ENCODE measurements at places on chromosomes 16 and 17.

- no peak for DNase-seq
Observed at GRCh38 chr16:11160676-11161115, 95.3 kb downstream of the SOCS1 start.

GRCh38 chr16:28081391-28081968, 18.0 kb upstream of the GSG1L start:
- no peak for DNase-seq

- DNase-seq, result no peak
Observed at GRCh38 chr17:80614332-80615047, 69.9 kb downstream of the RPTOR start.

- DNase-seq, result no peak
Observed at GRCh38 chr17:38861399-38861843, 7.9 kb upstream of the RPL23 start.

DNA sequence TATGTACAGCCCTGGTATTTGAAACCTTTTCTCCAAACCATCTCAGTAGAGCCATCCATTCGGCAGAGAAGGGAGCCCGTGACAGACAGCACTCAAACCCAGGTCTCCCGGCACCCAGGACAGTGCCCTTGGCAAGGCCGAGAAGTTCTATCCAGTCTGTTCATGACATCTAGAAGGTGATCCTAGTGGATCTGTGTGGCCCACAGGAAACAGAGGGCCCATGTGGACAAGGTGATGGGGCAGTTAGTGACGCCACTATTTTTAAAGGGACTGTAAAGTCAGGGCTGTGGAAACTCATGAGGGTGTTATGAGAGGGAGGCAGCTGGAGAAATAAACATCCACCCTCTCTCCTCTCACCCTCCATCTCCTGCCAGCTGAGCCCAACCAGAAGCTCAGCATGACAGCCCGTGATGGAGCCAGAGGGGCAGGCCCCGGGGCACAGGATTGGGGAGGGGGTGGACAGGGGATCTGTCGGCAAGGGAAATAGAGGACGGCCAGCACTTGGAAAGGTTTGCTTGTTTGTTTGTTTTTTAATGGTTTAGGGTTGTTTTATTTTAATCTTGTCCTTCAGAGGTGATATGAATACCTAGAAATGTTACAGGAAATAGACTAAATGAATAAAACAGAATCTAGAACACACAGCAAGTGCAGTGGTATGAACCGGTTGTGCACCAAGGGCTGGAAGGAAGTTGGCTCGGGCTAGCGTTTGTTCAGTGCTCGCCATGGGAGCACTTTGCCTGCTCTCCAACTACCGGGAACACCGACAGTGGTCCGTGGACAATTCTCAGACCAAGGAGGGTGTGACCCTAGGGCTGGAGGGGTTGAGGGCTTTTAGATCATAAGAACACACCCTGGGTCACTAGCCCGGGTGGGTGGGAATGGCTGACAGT, 17.1 kb downstream of the MYLK3 start:
- DNase-seq, result no peak

- DNase-seq, result peak; percentile 53
Observed at GRCh38 chr16:46911038-46911437, 26.9 kb downstream of the GPT2 start.

- DNase-seq, result no peak
Observed at GRCh38 chr16:79593074-79593531, 7.4 kb downstream of the MAF start.

DNA sequence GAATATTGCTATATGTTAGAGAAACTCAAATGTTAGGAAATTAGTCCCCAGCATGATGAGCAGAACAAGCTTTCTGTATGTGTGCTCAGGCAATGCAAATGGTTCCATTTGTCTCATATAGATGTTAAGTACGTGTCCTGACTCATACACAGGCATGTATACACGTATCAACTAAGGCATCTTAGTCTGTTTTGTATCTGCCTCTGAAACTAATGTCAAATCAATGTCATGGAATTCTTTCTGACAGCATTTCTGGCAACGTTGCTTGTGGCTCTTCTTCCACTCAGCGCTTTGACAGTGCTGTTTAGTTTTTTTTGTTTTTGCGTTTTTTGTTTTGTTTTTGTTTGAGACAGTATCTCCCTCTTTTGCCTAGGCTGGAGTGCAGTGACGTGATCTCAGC, 111.9 kb downstream of the CNTNAP4 start:
- DNase-seq, result no peak

- no peak for DNase-seq
Observed at GRCh38 chr17:8227238-8227581, 16.8 kb upstream of the AURKB start.

- DNase-seq, result no peak
Observed at GRCh38 chr16:20611975-20612481, 35.9 kb upstream of the ACSM2B start.

DNA sequence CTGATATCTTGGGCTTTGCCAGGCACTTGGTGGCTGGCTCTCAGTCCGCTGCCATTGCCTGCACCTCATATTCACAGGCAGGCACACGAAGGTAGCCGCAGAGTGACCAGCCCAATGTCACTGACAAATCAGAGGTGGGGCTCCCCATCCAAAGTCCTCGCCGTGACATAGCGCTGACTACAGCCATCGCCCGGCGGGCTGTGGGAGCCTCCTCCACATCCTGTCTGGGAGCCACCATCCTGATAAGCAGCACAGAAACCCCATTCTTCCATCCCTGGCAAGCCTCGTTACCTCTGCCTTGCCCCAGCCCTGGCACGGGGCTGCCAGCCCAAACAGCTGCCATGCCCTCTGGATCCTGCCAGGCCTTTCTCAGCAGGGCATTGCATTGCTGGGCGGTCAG, 437.8 kb downstream of the SLC39A11 start:
- no peak for DNase-seq

GRCh38 chr17:60165223-60165622, 15.4 kb downstream of the CA4 start:
- no peak for DNase-seq

- no peak for DNase-seq
Observed at GRCh38 chr17:70558821-70559220, 389.5 kb downstream of the KCNJ2 start.

DNA sequence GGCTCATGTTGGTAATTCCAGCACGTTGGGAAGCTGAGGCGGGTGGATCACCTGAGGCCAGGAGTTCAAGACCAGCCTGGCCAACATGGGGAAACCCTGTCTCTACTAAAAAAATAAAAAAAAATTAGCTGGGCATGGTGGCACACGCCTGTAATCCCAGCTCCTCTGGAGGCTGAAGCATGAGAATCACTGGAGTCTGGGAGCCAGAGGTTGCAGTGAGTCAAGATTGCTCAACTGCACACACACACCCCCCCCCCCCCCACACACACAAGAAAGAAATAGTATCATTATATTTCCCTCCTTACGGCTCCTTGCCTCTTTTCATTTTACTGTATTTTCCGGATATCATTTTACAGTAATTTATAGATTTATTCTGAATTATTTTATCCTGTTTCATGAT, 963.1 kb upstream of the GOT2 start:
- DNase-seq, result no peak

GRCh38 chr16:81686391-81687130, 92.5 kb upstream of the PLCG2 start:
- DNase-seq, result no peak

DNA sequence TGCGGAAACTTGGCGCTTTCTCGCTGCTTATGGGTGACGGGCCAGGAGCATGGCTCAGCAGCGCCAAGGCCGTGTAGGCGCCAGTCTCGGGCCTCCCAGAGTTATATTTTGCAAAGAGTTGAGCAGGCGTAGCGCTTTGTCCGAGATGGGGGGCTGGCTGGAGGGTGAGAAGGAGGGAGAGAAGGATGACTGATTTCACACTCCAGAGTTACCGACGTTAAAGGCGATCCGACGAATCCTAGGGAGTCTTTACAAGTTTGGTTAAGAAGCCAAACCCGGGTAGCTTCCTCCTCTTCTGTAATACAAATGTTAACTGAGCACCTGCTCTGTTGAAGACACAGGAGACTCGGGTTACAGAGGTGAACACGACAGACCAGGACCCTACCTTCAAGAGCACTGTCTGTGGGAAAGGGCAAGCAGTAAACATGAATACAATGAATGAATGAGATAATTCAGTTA, 782 bp downstream of the POLR2A start:
- DNase-seq, result no peak

GRCh38 chr17:19301274-19301951, 61.1 kb downstream of the B9D1 start:
- DNase-seq, result no peak

GRCh38 chr16:7839568-7839967, 506.9 kb downstream of the RBFOX1 start:
- DNase-seq, result no peak

- DNase-seq, result no peak
Observed at GRCh38 chr16:86669937-86670749, 91.8 kb downstream of the FOXL1 start.

DNA sequence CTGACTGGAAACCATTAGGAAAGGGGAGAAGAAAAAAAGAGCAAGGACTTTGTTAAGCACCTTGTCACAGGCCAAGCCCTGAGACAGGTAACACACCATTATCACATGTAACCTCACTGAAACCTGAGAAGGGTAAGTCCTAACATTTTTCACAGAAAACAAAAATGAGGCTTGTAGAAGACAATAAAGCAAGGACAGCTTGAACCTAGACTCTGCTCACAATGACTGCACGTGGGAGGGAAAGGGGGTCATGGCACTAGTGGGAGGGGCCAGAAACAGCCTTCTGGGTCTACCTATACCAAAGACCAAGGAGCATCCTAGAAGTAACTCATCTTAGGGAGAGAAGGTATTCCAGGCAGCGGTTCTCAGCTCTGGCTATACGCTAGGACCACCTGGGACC, 7.5 kb downstream of the TK2 start:
- DNase-seq, result no peak

DNA sequence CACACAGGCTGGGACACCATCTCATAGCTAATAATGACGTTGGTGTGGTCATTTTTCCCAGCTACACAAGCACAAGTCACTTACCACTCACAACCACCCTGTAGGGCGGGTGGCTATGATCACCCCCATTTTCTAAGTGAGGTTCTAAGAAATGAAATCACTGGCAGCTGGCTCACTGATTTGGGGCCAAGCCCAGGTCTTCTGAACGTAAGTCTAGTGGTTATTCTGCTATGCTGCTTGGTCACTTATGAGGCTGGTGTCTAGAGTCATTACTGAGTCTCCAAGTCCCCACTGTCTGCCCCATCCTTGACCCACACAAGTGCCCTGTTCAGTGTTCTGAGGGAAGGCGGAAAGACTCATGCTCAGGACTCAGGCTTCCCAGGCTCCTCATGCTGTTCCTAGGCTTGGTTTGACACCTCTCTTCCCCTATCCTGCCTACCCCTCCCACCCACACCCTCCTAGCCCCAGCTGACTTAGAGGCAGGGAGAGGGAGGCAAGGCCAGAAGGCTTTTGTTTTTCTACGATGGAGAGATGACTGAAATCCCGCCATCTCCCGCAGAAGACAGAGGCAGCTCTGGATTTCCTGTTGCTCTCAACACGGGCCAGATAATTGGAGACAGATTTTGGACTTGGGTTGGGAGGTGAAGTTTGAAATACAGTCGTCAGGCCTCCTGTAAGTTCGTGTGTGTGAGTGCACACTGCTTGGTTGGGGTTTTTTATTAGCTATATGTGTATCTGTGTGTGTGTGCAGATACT, 32.2 kb downstream of the FZD2 start:
- DNase-seq, result no peak

DNA sequence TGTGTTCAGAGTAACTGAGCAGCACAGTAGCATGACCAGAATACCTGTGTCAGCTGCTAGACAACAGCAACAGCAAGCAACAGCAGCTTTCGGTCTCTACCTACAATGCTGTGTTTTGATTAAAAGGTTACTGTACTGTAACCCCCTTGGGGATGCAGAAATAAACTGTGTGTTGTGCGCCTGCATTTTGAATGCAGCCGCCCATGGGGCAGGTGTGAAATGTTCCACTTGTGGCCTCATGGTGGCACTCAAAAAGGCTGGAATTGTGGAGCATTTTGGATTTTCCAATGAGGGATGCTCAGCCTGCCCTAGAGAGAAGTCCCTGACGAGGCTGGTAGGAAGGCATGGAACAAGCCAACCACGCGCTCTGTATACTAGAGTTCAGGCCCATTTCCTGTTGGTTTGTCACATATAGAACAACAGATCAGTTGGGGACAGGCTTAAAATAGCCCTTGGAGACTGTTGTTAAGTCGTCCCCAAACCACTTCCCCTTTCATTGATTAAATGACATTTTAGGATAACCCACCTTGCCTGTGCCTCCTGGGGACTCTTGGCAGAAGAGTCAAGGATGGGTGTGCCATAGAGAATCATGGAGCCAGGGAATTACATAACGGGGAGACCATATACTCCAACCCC, 27.1 kb downstream of the SCPEP1 start:
- DNase-seq, result peak; percentile 78

DNA sequence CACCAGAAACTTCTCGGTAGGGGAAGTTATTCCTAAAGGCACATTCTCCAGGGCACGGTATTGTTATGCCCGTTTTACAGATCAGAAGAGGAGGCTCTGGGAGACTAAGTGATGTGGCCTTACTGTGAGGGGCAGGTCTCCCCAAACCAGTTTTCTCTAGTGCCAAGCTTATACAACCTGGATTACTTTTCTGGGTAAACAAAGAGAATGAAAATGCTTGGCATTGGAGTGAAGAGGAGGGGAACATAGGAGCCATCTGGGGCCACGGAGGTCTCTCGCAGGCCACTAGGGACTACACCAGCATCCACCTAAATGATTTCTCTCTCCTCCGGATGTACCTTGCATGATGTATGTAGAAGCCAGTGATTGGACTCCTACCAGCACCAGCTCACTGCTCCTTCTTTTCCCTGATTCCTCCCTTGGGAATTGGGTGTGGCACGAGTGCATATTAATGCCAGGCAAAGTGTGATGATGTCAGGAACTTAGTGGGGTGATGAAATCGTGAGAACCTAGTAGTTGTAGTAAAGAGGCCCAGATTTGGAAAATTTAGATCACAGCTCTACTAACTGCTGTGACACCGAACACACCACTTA, 674 bp downstream of the TOM1L1 start:
- no peak for DNase-seq

DNA sequence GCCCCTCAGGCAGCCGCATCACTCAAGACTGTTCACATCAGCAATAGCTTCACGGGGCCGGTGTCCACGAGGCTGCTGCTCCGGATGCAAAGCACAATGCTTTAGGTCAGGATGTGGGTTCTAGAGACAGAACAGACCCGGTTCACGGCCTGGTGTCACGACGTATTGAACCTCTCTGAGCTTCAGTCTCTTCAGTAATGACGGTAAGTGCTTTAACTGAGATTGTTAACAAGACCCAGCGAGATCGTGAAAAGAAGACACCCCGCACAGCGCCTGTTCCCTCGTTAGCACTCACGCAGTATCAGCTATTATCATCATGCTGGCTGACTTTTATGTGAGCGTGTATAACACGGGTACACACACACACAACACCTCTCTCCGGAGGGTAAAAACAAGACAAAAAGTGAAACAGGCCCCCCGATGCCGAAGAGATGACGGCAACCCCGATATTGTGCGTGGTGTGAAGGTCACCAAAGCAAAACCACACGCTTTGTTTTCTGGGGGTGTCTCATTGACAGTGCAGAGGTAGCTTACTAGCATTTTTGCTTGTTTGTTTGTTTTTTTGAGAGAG, 21.4 kb upstream of the ABR start:
- peak; percentile 55 for DNase-seq

- no peak for DNase-seq
Observed at GRCh38 chr17:1830288-1830687, 483 bp downstream of the RPA1 start.

GRCh38 chr16:70380248-70380918, 33.7 kb downstream of the DDX19A start:
- peak; percentile 72 for DNase-seq

All from B cell (primary cell).